ENCODE measurements at places on chromosomes 2 and 18.

GRCh38 chr2:236627193-236627592, 57.6 kb downstream of the ACKR3 start:
- no peak for DNase-seq

GRCh38 chr2:28994074-28994473, 13.0 kb downstream of the TOGARAM2 start:
- no peak for DNase-seq

DNA sequence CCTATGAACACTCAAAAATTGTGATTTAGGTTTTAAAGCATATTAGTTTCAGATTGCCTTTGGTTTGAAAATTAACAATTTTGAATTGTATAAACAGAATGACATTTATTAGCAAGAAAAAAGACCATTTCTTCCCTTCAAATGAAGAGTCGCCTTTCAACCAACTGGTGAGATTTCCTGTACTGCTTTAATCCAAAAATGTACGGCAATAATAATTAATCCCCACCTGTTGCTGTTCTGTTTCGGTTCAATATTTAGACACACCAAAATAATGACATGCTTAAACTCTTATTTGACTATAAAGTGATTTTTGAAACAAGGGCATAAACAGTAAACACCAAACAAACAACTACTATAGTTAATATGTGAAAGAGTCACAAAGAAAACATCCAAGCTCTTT, 39.6 kb downstream of the CHN1 start:
- no peak for DNase-seq

DNA sequence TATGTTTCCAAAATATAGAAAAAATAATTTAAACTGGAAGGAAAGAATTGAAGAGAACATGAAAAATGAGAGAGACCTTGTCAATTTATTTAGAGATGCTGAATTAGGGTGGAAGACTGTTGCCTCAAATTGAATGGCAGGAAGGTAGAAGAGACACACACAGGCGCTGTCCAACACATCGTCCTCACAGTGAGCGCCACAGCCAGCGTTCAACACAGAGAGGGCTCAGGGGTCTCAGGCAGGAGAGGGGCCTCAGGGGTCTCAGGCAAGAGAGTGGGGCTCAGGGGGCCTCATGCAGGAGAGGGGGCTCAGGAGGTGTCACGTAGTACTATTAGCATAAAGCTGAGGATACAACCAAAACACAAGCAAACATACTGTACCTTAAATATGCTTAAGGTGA, 65.7 kb downstream of the TMEM18 start:
- DNase-seq: no peak

GRCh38 chr2:77009307-77009706, 512.9 kb downstream of the LRRTM4 start:
- no peak for DNase-seq

DNA sequence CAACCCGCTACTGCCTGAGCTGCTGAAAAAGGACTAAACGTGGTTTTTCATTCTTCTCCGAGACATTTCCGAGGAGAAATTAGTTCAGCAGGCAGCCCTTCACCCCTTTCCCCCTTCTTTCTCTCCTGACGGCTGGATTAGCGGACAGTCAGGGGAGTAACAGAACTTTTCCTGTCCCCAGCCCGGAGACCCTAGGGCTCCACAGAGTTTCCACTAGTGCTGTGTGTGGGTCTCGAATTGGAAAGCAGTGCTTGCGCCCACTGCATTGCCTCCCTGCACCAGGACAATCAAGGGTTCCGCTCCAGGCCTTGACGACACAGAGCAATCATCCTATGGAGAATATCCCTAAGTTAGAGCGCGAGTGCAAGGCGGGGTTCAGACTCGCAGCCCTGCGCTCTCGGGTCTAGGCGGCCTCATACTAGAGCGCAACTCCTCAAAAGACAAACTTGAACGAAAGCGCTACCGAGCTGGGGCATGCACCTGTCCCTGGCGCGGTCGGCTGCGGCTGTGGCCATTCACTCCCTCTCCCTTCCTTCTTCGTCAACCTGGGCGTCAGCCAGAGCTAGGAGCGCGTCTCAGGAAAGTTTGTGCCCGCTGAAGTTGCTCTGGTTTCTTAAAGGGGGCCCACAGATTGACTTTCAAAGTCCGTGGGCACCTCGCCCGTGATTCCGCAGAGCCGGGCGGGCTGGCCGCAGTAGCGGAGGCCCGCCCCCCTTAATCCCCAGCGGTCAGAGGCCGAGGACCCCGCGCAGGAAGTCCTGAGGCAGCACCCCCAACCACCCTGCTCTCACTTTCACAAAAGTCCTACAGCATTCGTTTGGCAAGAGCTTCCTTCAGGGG, 801 bp downstream of the OSR1 start:
- no peak for DNase-seq

DNA sequence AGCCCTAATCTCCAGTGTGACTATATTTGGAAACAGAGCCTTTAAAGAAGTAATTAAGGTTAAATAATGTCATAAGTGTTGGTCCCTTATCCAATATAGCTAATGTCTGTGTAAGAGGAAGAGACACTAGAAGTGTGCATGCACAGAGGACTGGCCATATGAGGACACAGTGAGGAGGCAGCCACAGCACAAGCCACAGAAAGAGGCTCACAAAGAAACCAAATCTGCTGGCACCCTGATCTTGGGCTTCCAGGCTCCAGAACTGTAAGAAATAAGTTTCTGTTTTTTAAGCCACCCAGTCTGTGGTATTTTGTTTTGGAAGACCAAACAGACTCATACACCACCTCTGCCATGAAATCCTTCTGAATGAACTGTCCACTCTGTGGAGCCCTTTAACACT, 186.4 kb upstream of the SLC39A10 start:
- no peak for DNase-seq

DNA sequence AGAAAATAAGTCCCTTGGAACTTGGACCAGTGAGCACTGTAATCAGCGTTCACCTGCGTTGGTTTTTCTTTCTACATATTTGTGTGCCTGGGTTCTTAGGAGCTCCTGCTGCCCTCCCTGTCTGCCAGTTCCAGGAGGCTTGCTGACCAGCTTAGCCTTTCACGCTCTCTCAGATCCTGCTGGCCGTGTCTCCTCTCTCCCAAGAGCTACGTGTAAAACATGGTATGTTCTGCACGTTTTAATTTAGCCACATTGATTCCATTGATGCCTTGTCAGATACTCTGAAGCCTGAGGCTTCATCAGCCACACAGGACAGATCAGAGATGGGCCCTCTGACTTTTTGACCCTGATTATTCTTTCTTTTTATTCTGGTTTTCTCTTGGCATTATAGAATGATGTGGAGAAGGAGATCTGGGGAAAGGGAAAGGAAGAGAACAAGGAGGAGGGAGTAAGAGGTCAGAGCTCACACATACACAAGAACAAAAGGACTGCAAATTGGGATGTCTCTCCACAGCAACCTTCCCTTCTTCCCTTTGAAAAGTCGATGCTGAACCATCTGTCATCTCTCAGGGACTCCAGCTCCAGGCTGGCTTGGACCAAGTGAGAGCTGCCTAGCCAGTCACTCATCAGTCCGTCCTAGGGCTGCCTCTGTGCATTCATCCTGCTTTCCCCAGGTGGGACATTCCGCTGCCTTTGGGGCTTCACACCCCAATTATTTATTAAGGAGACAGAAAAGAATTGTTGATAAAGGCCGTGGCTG, 152.8 kb downstream of the PIK3C3 start:
- DNase-seq: no peak

- DNase-seq: no peak
Observed at GRCh38 chr2:111986116-111986900, 68.8 kb upstream of the TMEM87B start.

- DNase-seq: no peak
Observed at GRCh38 chr2:54531558-54531957, 75.4 kb downstream of the SPTBN1 start.

DNA sequence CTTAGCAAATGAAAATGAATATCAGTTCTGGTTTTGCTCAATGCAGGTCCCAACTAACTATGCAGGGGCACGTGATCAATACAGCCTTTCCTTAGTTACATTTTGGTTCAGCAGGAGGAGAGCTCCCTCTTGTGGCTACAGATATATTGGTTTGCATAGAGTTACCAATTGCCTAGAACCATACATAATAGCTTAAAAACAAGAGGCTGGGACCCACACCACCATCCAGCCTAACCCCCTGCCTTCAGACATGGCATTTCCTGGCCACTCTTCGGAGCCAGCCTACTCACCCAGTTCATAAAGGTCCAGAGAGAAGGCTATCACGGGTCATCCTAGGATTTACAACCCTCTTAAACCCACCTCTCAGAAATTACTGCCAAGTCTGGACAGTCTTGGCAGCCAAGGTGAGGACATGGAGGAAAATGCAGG, 10.5 kb downstream of the CCDC93 start:
- DNase-seq: peak; percentile 85

- DNase-seq: peak; percentile 21
Observed at GRCh38 chr18:26468931-26469340, 79.4 kb downstream of the KCTD1 start.

DNA sequence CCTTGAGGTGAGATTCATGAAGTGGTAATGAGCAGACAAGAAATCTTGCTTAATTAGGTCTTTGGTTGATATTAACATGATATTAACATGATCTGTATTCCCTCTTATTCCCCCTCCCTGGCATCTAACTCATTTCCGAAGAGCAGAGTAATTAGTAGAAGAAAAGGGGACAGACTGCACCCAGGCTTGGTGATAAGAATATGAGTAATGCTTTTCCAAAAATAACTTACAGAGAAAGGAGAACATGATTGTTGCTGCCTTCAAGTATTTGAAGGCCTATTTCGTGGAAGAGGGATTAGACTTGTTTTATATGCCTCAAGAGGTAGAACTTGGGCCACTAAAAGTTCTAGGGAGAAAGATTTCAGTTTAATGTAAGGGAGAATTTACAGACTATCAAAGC, 130.6 kb upstream of the ATP5MC3 start:
- no peak for DNase-seq

DNA sequence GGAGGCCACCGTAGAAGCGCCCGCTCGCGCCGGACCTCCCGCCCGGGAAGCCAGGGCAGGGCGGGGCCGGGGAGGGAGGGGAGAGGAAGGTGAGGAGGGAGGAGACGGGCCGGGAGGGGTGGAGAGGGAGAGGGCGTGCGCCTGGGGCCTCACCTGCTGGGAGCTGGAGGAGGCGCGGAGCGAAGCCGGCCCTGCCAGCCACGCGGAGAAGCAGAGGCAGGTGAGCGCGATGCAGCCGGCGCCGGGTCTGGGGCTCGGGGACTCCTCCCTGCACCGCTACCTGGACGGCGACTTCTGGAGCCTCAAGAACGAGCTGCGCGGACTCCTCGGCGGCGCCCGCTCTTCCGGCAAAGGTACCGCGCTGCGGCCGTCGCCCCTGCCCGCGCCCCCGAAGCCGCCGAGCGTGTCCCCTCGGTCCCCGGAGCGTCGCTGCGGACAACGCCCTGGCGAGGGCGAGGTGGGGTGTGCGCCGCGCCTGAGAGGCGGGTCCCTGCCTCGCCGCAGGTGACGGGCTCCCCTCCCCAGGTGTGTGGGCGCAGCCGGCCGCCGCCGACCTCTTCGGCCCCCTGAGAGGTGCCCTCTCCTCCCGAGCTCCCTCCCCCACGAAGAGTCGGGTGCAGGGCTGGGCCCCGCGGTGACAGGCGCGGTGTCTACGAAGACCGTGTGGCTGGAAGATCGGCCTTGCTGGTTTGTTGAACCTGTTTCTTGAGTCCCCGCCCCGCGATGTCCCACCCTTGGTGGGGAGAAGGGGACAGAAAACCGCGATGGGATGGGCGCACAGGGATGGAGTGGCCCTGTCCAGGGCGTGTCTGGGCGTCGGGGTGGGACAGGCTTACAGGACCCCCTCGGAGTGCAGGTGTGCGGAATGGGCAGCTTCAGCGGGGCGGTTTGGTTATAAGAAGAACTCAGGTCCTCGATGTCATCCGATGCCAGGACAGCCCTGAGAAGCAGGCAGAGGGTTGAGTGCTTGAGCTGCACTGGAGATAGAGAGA, at the start of gene ACOXL:
Gene ACOXL, plus strand, starts transcription at position 152 of the 992 bp plus-strand sequence. CDS start 35,817 bp downstream, outside the sequence.
- no peak for DNase-seq

DNA sequence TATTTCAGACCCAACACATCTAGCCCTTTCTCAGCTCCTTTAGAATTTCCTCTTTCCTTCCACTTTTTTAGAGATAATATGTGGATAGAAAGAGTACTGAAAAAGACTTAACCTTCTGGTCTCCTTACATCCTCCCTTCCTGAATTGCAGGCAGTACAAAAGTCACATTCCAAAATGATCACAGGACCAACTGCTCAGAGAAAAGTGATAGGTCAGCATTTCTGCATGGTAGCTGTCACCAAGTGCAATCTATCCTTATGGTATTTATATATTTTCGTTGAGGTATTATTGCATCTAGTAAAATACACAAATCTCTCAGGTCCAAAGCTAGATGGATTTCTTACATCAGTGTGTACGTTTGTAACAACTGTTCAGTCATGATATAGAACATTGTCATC, 427.5 kb downstream of the LPIN1 start:
- DNase-seq: no peak

DNA sequence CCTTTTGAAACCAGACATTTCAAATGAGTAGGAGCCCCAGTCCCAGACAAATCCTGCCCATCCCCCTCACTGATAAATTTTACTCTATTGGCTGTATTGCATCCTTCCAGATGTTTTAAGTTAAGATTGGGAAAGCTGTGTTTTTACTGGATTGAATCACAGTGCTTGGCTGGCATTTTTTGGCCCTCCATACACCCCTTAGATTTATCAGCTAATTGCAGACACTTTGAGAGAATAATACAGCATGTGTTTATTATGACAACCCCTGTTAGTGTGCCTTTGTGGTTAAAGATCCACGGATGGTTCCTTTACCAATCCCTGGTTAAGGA, 74.9 kb downstream of the ANTXR1 start:
- no peak for DNase-seq

GRCh38 chr2:36886664-36887063, 79.7 kb downstream of the STRN start:
- DNase-seq: peak; percentile 30

GRCh38 chr2:107772353-107772752, 54.3 kb upstream of the RGPD4 start:
- no peak for DNase-seq

DNA sequence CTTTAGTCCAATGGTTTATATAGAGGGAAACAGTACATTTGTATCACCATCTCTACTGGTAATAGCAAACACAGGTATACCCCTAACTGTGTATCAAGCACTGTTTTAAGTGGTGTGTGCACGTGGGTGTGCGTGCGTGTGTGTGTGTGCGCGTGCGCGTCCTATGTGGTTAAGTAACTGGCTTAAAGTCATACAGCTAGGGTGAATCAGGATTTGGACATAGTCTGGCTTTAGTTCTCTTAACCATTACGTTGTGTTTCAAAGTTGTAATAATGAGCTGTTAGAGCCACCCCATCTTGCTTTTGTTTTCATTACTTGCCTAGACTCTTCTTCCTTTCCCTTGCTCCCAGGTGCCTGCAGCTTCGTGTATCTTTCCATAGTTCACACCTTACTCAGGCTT, 2.1 kb downstream of the HADHB start:
- DNase-seq: no peak

DNA sequence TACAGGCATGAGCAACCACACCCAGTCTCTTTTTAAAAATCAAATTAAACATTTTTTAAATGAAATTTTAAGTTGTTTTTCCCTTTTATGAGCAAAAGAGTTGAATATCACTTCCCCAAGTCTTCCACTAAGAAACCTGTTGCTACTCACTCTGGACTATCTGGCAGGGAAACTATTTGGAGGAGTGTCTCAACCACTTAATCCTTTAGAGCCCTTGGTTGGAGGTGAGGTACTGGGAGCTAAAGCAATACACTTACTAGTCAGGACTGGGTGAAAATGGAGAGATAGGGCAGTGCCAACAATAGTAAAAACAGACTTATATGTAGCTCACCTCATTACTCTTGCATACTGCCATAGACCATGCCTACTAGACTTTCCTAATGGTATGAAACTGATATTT, 135.5 kb downstream of the RND3 start:
- DNase-seq: no peak
